Vagina (tissue), 2 donors: ENCODE measurements at places on chromosomes 6 and 20.

- no peak for DNase-seq
These were observed 103.6 kb upstream of the SCGN start for GRCh38 chr6:25548451-25548850.

- no peak for DNase-seq
These were observed 967 bp downstream of the SMPDL3A start for GRCh38 chr6:122790028-122790422.

- DNase-seq, result no peak
These were observed 62.9 kb upstream of the PTPN1 start for GRCh38 chr20:50447102-50447804.

- DNase-seq, result no peak
These were observed 56.0 kb upstream of the SLC22A16 start for GRCh38 chr6:110532431-110532830.

DNA sequence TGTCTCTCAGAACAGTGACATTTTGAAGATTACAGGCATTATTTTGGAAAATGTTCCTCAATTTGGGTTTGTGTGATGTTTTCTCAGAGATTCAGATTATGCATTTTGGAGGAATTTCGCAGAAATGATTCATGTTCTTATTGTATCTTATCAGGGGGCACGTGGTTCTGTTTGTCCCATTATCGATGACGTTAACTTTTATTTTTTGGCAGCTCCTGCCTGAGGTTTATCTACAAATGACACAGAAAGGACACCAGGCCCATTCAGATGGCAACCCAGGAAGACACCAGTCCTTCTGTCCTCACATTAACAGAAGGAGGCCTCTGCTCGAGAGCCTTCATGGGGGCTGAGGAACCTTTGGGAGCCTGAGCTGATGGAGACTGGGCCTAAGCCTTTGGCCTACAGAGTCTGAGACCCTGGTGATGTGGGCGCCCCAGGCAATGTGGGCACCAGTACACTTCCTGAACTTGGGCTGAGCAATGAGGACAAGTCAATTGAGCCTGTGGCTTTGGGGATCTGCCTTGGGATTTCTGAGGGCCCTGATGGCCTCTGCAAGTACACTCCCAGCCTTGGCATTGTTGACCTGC lies 41.2 kb upstream of the EZR start:
- no peak for DNase-seq

DNA sequence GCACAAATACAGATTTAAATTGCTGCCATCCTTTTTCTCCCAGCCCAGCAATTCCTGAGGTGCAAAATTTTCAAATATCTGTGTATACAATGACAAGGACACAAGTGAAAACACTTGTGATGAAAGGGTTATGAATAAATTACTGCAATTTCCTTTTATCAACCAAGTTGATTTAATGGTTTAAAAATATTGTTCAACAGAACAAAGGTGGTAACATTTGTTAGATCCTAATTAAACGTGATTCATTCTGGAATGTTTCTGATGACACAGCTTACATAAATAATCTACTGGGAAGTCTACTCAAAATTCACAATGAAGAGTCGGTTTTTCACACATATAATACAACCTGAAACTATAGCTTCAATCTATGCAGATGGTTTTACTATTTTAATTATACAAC lies 17.1 kb downstream of the B4GALT5 start:
- DNase-seq, result no peak

DNA sequence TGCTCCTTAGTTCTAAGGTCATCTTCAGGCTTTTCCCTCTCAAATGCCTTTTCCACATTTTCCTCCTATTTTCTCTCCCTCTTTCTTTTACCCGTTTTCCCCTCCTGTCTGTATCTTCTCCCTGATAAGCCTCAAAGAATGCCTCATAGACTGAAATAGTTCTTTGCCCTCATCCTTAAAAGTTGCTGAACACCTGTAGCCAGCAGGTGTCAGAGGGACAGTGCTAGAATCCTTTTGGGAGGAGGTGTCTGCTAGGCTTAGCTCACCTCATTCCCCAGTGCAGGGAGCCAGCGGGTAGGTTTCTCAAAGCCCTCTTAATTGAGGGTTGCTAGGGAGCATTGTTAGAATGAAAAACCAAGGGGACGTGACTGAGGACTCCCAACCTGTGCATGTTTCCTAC lies 204.0 kb downstream of the TSHZ2 start:
- no peak for DNase-seq

DNA sequence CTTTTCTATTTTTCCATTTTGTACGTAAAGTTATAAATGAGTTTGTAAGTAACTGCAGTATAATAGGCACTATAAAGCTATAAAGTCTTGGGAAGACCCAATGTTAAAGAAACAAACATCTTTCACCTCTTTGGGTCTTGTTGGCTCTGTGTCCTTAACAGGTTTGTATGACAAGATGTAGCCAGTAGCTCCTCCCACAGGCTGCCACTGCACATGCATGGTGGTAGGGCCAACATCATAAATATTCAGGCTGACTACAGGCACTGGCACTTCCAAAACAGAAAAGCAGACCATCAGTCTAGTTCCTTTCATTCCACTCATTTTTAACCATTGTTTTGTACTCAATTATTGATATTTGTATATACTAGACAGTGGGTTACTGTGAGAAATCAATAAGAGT lies 59.9 kb downstream of the COL12A1 start:
- DNase-seq, result no peak

DNA sequence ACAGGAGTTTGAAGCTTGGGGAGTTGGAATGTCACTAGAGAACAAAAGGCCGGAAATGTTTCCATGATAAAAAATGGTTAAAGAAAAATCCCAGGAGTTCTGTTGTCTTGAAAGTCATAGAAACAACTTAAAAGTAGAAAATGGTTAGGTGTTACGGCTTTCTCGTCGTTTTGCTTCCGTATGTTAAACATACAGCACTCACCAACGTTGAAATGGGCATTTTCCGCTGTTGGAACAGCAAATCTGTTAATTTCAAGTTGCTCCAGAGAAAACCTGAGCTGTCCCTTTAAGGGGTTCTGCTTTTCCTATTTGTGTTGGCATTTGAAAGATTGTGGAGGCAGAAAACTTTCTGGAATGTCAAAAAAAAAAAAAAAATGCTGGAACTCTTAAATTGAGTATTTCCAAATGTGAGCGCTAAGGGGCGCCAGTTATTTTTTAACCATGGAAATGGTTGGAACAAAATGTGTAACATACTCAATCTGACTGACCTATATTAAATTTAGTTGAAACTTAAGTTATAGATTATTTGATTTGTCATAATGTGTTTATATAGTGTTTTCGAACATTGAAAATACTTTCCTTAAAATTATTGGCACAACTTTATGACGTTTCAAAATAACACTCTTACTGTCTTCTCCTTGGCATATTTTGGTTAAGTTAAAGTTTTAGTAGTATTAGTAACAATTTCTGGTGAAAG lies 2.2 kb downstream of the QKI start:
- DNase-seq, result no peak

- DNase-seq, result no peak
These were observed 135.7 kb downstream of the BCAS1 start for GRCh38 chr20:53934421-53935343.

- DNase-seq, result no peak
These were observed 40.6 kb downstream of the CGA start for GRCh38 chr6:87054143-87054833.

- DNase-seq, result no peak
These were observed 54.9 kb upstream of the PDE10A start for GRCh38 chr6:165717732-165718465.
